Activated gamma-delta T cell treated with Interleukin-2 at 50 U/mL for 16 hours (primary cell): ENCODE measurements at places on chromosomes 3 and 15.

- DNase-seq, result no peak
Measured at GRCh38 chr15:67744331-67745072, 80.8 kb upstream of the SKOR1 start.

DNA sequence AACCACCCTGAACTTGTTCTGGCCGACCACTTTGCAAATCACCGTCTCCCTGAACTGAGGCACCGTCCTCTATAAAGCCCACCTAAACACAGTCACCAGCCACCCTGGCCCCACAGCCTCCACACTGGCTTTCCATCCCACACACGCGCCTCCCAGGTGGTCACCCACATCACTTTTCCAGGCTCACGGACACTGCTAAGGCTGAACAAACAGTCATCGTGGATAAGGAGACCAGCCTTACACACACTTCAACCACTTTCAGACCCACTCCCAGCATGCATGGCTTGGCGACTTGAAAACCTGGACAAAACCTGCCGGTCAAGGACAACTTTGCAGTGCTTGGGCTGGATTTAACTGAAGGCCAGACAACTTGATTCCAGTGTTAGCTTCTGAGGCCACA lies 8.4 kb downstream of the CHSY1 start:
- DNase-seq, result no peak

GRCh38 chr3:31733234-31733667 lies 200.5 kb downstream of the STT3B start:
- DNase-seq, result no peak

GRCh38 chr15:45377609-45378148 lies 665 bp downstream of the GATM start:
- no peak for DNase-seq

GRCh38 chr3:39843440-39843839 lies 34.0 kb downstream of the MYRIP start:
- DNase-seq, result no peak

- no peak for DNase-seq
Measured at GRCh38 chr3:17874636-17875035, 132.2 kb upstream of the TBC1D5 start.

- no peak for DNase-seq
Measured at GRCh38 chr15:36331531-36332275, 247.7 kb upstream of the CDIN1 start.

- no peak for DNase-seq
Measured at GRCh38 chr3:73623346-73623745, 1.4 kb downstream of the PDZRN3 start.

GRCh38 chr3:43013743-43014155 lies 34.6 kb downstream of the GASK1A start:
- peak; percentile 36 for DNase-seq

- no peak for DNase-seq
Measured at GRCh38 chr15:99578809-99579208, 13.0 kb downstream of the MEF2A start.

DNA sequence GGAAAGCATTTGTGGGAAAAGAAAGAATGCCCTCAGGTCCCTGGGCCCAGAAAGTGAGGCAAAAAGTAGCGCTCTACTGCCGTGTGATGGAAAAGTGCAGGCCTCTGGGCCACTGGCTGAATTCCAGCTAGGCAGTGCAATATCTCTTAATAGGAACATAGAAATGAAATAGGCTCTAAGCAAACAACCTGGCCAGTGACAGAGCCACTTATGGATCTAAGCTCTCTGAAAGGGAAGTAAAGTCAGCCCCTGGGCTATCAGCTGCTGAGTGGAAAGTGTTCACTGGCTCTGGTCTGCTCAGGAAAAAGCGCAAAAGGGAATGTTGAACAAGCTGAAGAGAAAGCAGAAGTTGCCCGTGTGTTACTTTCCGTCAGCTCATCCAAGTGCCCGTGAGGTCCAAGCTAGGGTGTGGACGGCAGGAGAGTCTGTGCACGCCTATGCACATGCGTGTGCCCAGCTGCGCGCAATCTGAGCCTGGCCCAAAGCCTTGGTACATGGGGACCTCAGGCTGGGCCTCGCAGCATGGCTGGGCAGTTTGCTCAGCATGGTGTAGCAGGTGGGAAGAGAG lies 74.0 kb upstream of the RAD18 start:
- DNase-seq, result no peak

GRCh38 chr3:8886546-8886945 lies 76.7 kb downstream of the RAD18 start:
- DNase-seq, result no peak

GRCh38 chr3:9876991-9877390 lies 3.1 kb downstream of the CIDEC start:
- DNase-seq, result no peak

DNA sequence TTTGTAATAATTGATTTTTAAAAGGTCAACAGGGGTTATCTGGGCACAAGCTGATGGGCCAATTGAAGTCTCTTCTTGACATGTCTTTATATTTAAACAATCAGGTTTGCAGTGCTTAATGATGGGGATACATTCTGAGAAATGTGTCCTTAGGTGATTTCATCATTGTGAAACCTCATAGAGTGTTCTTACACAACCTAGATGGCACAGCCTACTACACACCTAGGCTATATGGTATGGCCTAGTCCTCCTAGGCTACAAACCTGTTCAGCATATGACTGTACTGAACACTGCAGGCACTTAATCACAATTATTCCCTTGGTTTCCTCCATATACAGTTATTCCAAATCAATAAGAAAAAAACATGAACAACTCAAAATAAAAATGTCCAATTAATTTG lies 75.8 kb downstream of the IQSEC1 start:
- DNase-seq, result no peak

GRCh38 chr3:46895204-46895660 lies 17.7 kb downstream of the PTH1R start:
- peak; percentile 81 for DNase-seq

DNA sequence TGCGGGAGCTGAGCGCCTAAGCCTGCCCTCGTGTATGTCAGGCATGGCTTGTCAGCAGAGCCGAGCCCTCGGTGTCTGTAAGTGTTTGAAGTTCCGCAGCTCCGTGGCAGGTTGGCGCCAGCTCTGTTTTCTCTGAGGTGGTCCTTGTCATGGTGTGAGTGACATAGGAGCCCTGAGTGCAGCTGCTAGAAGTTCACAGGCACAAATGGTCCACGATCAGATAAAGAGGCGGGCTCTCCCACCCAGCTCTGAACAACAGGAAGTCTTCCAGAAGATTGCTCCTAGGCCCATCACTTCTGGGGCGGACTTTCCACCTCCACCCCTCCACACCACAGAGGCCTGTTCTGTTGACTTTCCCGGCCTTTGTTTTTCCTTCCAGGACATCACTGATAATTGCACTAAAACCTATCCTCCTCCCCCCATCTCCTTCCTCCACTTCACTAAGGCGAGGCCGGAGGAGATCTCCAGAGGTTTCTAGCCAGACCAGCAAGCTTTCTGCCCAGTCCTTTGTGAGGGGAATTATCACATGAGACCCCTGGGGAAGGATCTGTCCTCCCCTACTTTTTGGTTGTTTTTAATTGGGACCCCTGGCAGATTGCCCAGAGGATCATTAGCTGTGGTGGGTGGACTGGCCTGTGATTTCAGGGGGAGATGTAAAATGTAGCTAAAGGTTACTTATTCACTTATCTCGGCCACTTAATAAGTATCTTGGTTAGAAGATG lies 19.9 kb downstream of the ITPR1 start:
- no peak for DNase-seq

DNA sequence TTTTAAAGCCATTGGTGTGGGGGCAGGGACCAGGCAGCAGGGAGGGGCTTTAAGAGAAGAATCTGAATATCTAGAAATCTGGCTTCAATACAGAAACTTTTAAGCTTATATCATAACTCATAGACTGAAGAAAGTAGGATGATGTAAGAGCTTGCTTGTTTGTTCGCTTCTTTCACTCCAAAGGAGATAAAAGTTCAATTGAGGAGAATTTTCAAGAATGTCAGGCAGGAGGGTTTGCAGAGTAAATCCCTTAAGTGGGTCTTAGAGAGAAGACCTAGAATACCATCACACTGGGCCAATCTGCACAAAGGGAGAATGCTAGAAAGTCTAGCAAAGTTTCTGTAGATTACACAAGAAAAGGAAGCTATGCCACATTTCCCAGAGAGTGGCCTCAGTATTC lies 4.1 kb upstream of the HLTF start:
- no peak for DNase-seq

DNA sequence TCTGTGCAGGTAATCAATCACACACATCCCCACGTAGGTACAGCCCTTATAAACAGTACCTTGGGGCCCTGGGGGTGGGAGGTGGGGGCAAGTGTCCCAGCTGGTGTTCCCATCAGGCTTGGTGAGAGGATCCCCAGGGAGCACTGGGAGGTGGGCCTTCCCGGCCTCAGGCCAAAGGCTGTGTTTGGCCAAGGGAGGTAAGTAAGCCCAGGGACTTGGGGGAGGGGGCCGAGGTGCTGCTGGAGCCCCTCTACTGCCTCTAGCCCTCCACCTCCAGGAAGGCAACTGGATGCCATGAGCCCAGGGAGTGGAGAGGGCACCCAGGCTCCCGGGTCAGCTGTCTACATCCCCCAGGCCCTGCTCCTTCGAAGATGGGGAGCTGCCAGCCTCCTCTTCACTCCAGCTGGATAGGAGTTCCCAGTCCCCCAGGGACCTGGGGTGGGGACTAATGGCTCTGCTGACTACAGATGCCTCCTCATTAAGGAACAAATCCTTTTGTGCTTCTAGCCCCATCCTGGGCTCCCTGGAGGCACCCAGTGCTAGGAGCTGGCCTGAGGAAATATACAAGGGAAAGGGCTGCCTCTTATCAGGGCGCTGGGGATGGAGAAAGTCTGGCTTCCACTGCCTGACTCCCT lies 33.1 kb downstream of the RNU5B-1 start:
- DNase-seq, result no peak

- DNase-seq, result no peak
Measured at GRCh38 chr15:28913171-28913765, 27.5 kb downstream of the APBA2 start.

GRCh38 chr15:58472821-58473581 lies 41.2 kb downstream of the LIPC start:
- DNase-seq, result peak; percentile 30

DNA sequence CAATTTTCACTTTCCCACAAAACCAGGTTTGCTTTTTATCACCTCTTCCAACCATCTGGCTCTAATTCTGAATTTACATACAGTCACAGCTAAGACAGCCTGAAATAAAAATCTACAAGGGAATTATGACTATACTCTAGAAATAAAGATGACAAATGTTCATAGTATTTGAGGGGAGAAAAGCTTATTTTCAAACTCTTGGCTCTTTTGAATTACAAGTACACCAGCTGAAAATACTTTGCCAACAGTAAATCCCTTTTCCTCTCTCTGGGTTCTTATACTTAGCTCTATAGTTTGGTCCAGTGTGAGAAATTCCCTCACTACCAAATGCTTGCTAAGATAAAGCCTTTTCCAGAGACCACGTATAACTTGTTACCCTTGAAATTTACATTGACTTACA lies 1037.9 kb downstream of the ROBO1 start:
- DNase-seq, result no peak

- no peak for DNase-seq
Measured at GRCh38 chr15:62770752-62771151, 271.8 kb upstream of the TPM1 start.

GRCh38 chr15:61879219-61879618 lies 181.0 kb downstream of the VPS13C start:
- no peak for DNase-seq

DNA sequence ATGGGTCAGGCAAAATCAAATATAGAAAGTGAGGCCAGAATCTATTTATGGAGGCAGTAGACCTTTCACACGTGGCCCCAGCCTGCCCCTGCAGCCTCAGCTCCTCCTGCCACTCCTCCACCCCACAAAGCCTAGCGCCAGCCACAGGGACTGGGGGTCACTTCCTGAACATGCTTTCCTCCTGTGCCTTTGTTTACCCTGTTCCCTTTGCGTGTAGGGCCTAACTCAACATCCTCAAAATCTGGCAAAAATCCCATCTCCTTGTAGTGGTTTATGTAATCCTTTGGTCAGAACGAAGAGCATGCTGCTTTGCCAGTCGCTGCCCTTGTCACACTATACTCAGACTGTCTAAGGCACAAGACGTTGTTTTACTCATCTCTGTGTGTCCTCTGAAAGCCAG lies 39.6 kb downstream of the KBTBD12 start:
- no peak for DNase-seq

- DNase-seq, result no peak
Measured at GRCh38 chr3:145942052-145942451, 218.9 kb downstream of the PLOD2 start.

DNA sequence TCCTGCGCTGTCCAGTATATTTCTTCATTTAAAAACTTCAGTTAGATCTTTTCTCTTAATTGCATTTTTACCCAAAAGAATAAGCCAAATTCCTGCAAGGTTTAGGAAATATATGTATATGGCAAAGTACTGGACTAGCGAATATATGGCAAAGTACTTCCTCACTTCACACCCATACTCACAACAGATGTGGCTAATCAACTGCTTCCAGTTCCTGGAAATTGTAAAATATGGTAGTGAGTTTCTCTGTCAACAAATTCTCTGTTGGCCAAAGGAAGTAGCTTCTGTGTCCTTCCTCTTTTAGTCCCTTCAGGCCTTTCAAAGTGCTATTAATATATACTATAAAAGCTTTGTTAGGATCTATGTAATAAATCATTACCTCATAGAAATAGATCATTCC lies 22.0 kb downstream of the GPR15 start:
- DNase-seq, result no peak
